ENCODE measurements at places on chromosomes 4 and X. TPM values are rescaled to one million over a fixed set of nuclear protein-coding genes. Genes with fewer than 3 reads are reported as not detected.

DNA sequence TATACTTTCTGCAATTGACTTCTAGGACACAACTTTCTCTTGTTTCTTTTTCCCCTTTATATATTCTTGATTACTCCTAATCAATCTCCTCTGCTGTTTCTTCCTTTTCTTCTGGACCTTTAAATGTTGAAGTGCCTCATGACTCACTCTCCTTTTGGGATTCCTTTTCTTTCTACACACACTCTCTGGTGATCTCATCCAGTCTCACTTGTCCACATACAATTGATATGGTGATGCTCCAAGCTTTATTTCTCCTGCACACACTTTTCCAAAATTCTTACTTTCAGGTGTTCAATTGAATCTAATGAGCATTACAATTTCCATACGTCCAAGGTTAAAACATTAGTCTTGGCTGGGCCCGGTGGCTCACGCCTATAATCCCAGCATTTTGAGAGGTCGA, 794.8 kb upstream of the EPHA5 start:
- DNase-seq = no peak

DNA sequence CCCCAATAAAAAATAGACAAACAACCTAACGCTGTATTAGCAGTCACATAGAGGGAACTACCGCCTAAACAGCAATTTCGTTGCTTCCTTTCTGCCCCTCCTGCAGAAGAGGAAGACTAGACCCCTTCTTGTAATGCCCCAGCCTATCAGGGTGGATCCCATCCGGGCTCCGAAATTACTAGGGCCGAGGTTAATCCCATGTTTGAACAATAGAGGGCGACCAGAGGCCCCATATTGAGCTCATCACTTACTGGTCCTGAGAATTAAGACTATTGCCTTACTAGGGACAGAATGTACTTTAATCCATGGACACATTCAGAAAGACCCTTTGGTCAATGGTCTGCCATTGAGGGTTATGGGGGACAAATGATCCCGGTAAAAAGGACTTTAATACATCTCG, 11.8 kb upstream of the ZNF630 start:
- no peak for DNase-seq

DNA sequence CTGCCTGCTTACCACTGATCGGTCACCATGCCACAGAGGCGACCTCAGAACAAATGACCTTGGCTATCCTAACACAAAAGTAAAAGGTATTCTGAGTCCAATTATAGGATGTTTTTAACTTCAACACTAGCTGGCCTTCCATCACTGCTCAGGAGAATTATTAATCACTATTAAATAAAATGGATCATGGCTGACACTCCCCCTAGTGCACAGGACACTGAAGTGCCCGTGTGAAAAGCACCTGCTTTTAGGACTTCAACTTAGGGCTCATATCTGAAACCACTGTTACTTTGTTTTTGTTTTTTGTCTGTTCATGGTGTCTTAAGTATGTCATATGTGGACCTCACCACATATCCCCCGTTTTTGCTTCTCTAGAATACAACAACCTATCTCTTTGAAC, 33.9 kb downstream of the STX18 start:
- DNase-seq = no peak

GRCh38 chr4:82640540-82640939, 78.8 kb upstream of the TMEM150C start:
- DNase-seq = no peak

GRCh38 chr4:76153356-76153755, 5.2 kb upstream of the NUP54 start:
- DNase-seq = no peak

DNA sequence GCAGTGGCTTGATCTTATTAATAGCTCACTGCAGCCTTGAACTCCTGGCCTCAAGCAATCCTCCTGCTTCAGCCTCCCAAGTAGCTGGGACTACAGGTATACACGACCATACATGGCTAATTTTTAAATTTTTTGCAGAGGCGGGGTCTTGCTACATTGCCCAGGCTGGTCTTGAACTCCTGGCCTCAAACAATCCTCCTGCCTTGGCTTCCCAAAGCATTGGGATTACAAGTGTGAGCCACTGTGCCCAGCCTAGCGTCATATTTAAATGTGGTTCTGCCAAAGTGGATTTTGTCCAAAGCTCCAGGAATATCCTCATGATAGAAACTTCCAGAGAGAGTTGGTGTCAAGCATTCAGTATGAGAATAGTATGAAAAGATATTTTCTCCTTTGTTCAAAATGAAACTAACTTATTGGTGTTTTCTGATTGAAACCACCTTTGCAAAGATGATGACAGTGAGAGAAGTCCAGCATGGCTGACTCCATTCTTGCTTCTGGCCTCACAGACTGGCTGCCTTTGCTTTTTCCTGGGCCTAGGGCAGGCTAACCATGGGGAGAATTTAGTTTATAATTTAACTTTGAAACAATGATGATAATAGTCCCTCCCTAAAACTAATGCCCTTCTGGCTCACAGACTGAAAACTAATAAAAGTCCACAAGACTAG, 129.0 kb downstream of the C4orf51 start:
- DNase-seq = no peak

The MRFAP1L1 gene
- polyA plus RNA-seq = 77.9 TPM

DNA sequence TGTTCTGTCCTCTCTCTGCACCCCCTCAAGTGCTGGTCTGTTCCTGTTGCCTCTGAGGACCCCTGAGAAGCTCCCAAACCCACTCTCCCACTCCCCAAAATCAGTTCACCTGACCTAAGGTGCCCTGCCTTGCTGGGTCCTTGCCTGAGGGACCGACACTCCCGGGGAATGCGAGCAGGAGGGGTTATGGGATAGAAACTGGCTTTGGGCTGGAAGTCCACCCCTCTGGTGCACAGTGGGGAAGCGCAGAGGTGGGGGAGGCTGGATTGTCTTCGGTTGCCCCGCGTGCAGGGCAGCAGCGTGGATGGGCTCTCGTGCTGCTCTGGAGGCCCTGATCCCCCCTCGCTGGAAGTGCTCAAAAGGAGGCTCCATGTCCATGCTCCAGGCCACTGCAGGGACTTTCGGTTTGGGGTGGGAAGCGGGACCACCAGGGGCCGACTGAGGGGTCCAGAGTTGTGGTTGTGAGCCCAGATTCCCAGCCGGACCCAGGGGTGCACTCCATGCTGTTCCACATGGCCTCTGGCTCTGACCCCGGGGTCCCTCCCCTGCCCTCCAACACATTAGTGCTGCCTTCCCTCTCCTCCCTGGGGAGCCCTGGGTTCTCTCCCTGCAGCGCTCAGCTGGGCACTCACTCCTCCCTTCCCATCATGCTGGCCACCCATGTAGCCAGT, 7.6 kb downstream of the SORCS2 start:
- DNase-seq = no peak

The SPP1 gene
- polyA plus RNA-seq = 1.4 TPM

- no peak for DNase-seq
These were observed at the start of gene IL2RG for GRCh38 chrX:71111141-71111843. Gene IL2RG, minus strand, starts transcription at chrX:71111577. Its CDS starts 38 bp downstream, at chrX:71111539.

DNA sequence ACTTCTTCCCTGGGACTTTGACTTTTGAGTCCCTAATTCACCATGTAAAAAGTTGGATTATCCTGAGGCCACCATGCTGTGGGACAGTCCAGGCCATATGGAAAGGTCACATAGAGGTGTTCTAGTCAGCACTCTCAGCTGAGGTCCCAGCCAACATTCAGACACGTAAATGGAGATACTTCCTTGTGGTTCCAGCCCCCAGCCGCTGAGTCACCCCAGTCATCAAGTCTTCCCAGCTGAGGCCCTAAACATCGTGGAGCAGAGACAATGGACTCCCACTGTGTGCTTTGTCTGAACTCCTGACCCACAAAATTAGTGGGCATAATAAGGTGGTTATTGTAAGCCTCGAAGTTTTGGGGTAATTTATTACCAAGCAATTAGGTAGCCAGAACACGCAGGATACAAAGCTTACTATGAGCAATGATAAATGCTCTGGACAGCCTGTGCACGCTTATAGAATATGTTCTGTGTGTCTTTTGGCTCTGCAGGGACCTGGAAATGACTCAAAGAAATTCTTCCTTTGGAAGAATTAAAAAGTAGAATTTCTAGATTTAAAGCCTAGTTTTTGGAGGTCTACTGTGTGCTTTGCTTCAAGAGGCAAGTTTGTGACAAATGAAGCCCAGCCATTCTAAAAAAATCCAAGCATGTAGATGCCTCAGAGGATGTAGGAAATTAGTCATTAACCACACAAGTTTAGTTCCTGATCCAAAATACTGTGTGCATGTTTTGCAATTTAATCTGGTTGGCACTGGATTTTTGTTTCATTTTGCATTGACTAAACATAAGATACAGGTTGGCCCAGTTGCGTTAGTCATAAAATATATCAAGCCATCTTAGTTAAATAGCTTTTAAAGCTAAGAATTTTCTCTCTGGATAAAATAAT, 33.2 kb upstream of the SLC9A7 start:
- no peak for DNase-seq

GRCh38 chr4:31784558-31784957, 1064.4 kb downstream of the PCDH7 start:
- no peak for DNase-seq

The PCDH11X gene
- not detected for polyA plus RNA-seq

DNA sequence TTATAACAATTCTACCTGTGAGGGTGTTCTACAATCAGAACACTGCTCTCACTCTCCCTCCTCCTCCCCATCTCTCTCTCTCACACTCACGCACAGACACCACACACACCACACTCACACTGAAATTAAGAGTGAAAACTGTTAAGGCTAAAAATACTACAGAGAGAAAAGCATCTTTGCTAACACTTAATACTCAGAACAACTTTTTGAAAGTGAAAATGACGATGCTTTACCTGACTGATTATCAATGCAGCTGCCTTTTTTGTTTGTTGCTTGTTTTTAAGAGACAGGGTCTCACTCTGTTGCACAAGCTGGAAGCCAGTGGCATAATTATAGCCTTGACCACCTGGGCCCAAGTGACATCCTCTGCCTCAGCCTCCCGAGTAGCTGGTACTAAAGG, 222.4 kb downstream of the APBB2 start:
- no peak for DNase-seq

- DNase-seq = no peak
These were observed 277.7 kb downstream of the ARAP2 start for GRCh38 chr4:35966566-35966965.

DNA sequence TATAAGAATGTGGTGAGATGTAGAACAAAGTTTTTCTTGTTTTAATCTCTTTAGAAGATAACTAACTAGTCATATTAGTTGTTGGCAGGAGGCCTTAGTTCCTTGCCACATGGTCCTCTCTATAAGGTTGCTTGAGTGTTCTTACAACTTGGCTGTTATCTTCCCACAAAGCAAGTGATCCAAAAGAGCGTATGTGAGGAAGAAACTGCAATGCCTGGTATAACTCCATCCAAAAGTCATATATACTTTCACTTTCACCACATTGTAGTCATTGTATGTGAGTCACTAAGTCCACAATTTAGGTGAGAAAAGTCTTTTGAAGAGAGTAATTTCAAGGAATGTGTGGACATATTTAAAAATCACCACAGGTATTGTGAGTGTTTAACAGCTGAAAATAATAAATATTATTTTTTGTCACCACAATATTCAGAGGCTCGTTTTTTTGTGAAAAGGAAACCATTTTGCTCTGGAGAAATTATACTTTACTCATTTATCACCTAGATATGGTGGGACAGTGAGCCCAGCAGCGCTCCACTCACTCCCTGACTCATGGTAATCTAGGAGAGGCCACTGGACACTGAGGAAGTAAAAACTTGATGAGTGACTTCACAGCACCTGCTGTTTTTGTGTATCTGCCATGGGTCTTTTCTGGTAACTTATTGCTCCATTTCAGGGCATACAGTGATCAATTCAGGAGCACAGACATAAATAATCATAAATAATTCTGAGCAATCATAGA, 369.4 kb upstream of the NDST3 start:
- DNase-seq = no peak

- DNase-seq = no peak
These were observed 113.9 kb downstream of the RTL3 start for GRCh38 chrX:78545233-78545632.

- DNase-seq = no peak
These were observed 407.4 kb upstream of the AADAT start for GRCh38 chr4:170497112-170497511.

- DNase-seq = no peak
These were observed 2039.9 kb upstream of the TENM3 start for GRCh38 chr4:180203349-180203748.

DNA sequence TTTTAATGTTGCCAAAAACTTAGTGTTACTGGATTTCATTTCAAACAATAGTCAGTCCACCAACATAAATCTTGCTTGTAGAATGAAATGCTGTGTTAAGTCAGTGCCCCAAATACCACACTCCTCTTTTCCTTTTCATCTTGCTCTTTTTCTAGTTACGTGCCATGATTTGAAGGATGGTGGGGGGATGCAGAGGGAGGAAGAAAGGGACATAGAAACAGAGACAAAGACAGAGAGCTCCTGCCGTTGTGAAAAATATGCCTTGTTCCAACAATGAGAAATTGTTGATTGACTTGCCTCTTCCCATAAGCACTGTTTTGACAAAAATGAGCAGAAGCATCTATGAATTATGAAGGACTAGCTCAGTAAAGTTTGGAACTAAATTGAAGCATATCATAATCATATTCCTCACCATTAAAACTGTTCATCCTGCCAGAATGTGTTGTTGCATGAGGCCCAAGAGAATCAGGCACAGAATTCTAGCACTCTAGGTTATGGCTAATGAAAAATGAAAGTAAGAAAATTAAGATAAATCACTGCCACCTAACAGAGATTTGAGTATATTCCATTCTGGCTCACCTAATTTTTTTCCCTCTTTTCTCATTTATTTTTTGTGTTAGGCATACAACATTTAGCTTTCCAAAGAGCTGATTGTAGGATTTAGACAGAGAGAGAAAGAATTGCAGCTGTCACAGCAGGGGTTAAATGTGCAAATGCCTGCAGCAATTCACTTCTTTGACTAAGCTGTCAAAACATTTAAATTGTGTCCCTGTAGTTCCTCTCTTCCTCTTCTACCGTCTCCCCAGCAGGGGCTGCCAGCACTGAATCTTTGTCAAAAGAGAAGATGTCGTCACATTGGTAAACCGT, 111.6 kb upstream of the PTPN13 start:
- no peak for DNase-seq

The FDCSP gene
- polyA plus RNA-seq = not detected

The SGMS2 gene
- polyA plus RNA-seq = 41.1 TPM

DNA sequence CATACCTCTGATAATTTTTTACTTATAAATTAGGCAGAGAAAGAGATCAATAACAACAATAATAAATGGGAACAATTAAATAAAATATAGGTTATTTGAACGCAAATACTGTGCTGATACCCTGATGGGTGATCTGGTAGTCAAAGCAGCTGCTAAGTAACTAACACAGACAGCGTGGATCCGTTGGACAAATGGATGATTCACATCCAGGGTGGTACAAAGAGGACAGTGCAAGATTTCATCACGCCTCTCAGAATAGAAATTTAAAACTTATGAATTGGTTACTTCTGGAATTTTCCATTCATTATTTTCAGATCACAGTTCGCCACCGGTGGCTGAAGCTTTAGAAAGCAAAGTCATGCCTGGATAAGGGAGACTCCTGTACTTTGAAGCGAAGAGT, 1066.0 kb upstream of the ADGRL3 start:
- DNase-seq = no peak

The LIMCH1 gene
- 2.4 TPM for polyA plus RNA-seq

- no peak for DNase-seq
These were observed 344.0 kb downstream of the ACTRT1 start for GRCh38 chrX:127708155-127708554.

GRCh38 chrX:123809854-123810375, 49.9 kb upstream of the XIAP start:
- no peak for DNase-seq
